Glutamatergic neuron (in vitro differentiated cells): ENCODE measurements at places on chromosomes 3 and 15. TPM values are rescaled to one million over a fixed set of nuclear protein-coding genes. Genes with fewer than 3 reads are reported as not detected.

- no peak overlapping the region for H3K27ac ChIP-seq
- H3K27me3 ChIP-seq, result peaks cover 2% of the 10 kb centered on the region
- no peaks in the 10 kb centered on the region for H3K36me3 ChIP-seq
- peaks cover 6% of the 10 kb centered on the region for H3K4me1 ChIP-seq
Observed at GRCh38 chr15:48887144-48887543, 9.2 kb downstream of the EID1 start.

Gene SUCNR1
- total RNA-seq, result not detected

Gene CD86
- not detected for total RNA-seq

- H3K27ac ChIP-seq, result no peak overlapping the region
- peaks cover 3% of the 10 kb centered on the region for H3K27me3 ChIP-seq
- no peaks in the 10 kb centered on the region for H3K36me3 ChIP-seq
- H3K4me3 ChIP-seq, result no peak overlapping the region
- H3K4me1 ChIP-seq, result no peaks in the 10 kb centered on the region
Observed at GRCh38 chr3:111608383-111608782, 13.2 kb upstream of the ZBED2 start.

DNA sequence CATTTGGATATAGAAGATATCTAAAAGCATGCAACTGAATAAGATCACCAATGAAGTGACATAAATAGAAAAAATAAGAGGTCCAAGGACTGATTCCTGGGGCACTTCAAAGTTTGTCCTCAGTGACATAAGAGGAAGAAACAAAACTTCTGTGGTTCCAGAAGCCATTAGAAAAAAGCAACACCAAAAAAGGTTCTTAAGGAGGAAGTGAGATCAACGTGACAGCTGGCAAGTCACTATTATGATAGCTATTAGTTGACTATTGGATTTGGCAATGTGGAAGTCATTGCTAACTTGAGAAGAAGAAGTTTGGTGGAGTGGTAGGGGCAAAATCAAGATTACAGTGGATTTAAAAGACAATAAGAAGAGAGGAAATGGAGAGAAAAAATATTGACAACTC is 1098.3 kb downstream of the NAALADL2 start:
- no peaks in the 10 kb centered on the region for H3K27me3 ChIP-seq
- peaks cover 3% of the 10 kb centered on the region for H3K4me1 ChIP-seq
- no peak for DNase-seq

DNA sequence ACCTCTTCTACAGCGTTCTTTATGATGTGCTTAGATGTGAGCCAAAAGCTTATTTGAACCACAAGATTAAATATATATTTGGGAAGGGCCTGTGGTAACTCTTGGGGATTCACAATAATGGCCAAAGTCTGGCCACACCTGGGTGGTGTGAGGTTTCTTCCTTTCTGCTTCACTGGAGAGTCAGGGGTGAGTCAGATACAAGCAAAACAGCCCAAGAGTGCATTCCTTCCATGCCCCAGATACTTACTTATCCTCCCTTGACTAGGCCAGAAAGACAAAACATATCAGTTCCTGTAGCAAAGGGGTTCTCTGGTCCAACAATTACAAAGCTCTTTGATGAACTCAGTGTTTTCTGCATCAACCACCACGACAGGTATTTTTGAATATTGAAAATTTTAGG is 941 bp downstream of the ZBED2 start:
- H3K27me3 ChIP-seq, result no peaks in the 10 kb centered on the region
- no peaks in the 10 kb centered on the region for H3K36me3 ChIP-seq
- H3K27ac ChIP-seq, result no peak overlapping the region
- no peaks in the 10 kb centered on the region for H3K4me1 ChIP-seq
- DNase-seq, result no peak

Gene GOLGA8S
- not detected for total RNA-seq

Gene FBXL2
- total RNA-seq, result 21.4 TPM

Gene BCL2A1
- total RNA-seq, result not detected

GRCh38 chr3:49701388-49702077 is 12.2 kb downstream of the RNF123 start:
- peaks cover 5% of the 10 kb centered on the region for H3K27me3 ChIP-seq
- H3K27ac ChIP-seq, result no peak overlapping the region
- H3K4me3 ChIP-seq, result no peak overlapping the region

DNA sequence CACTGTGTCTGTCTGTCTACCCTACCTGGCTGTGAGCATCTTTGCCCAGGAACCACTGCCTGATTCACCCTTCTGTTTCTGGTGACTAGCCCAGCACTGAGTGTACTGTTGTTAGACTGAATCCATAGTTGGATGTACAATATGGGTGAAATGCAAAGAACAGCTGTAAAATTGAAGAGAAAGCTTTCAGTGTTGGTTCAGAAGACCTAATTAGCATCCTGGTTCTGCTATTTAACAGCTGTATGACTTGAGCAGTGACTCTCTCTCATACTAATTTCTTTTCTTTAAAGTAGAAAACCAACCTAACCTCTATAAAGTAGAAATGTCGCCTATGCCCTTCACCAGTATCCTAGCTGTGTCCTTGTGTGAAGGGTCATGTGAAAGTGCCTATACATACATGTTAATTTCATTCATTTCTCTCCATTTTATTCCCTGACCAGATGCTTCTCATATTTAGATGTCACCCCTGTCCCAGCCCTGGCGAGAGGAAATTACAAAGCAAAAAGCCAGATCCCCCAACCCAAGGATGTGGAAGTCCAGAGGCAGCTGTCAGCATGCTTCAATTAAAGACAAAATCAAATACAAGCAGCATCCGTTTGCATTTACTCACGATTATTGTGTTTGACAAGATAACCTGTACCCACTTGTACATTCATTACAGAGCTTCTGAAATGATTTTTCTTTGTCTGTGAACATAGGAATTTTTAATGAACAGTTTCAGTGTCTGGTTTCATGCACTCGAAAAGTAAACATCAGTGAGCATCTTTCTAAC is 305.7 kb upstream of the ICE2 start:
- H3K27me3 ChIP-seq, result no peaks in the 10 kb centered on the region
- no peak for DNase-seq
- H3K4me1 ChIP-seq, result peaks cover 10% of the 10 kb centered on the region

- peak overlapping the region; percentile 72 for H3K27ac ChIP-seq
- H3K27me3 ChIP-seq, result peaks cover 4% of the 10 kb centered on the region
- H3K36me3 ChIP-seq, result peaks cover 5% of the 10 kb centered on the region
- H3K4me3 ChIP-seq, result peak overlapping the region; percentile 50
- DNase-seq, result peak; percentile 62
Observed at GRCh38 chr3:129560911-129561594, 18.1 kb downstream of the H1-8 start.

DNA sequence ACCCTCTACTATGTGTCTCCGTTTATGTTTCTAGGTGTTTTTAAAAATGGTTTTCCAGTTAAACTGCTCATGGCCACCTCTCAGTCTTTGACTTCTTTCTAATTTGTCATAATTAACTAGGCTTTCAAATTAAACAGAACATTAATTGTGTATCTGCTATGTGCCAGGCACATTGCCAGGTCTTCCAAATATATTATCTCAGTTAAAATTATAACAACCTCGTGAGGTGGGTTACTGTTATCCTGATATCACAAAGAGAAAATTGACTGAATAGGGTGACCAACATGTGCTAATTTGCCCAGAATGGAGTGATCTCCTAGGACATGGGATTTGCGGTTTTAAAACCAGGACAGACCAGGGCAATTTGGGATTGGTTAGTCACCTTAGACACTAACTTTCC is 222.4 kb upstream of the TLE3 start:
- no peak overlapping the region for H3K4me3 ChIP-seq
- H3K4me1 ChIP-seq, result peaks cover 12% of the 10 kb centered on the region
- H3K36me3 ChIP-seq, result no peaks in the 10 kb centered on the region
- peaks cover 2% of the 10 kb centered on the region for H3K27me3 ChIP-seq
- H3K27ac ChIP-seq, result no peak overlapping the region
- no peak for DNase-seq

DNA sequence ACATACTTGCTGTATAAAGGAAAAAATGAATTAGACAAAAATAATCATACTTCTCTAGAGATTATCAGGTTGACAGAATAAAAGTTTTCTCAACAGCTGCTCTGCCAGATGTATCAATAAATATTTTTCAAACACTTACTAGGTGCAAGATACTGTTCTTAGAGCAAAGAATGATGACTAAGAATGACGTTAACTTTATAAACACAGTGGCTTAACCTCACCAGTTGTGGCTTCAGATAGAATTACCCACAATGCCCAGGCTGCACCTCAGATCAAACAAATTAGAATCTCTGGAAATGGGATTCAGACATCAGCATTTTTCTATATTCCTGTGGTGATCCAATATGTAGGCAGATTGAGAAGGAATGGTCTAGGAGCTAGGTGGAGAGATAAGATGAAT is 422.4 kb upstream of the ATP11B start:
- H3K27ac ChIP-seq, result no peak overlapping the region
- no peaks in the 10 kb centered on the region for H3K27me3 ChIP-seq
- no peaks in the 10 kb centered on the region for H3K36me3 ChIP-seq
- no peak for DNase-seq
- no peaks in the 10 kb centered on the region for H3K4me1 ChIP-seq

Gene TPRG1
- 1.3 TPM for total RNA-seq

DNA sequence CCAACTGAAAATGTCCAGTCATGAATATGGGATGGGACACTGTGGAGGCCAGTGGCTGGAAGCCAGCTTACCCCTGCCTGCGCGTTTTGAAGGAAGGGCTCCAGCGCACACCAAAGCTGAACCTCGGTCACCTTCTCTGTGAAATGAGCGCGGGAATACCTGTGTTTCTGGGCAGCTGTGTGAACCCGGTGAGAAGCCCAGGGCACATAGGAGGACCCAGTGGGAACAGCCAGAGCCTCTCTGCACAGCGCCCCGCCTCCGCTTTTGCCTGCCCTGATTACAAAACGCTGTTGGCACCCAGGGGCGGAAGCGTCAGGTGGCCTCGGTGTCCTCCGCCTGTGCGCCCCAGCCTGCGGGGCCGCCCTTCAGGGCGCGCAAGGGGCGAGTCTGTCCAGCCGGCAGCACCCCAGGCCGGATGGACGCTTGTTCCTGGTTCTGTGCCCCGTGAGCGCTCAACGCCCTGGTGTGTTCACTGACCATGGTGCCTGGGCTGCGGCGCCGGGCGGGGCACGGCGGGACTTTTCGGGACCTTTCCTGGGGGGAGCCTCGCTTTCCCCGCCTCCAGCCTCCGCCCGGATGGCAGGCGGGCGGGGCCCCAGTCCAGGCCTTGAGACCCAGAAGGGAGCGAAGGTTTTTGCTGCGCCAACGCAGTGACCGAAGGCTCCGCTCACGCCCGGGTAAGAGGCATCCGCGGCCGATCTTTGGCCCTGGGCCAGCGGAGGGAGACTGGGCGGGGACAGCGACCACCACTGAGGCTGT is at the start of gene SQOR:
Gene SQOR, plus strand, starts transcription at position 598 of the 759 bp plus-strand sequence. CDS start 23,895 bp downstream, outside the sequence.
- H3K27me3 ChIP-seq, result peaks cover 6% of the 10 kb centered on the region

- peaks cover 3% of the 10 kb centered on the region for H3K27me3 ChIP-seq
- H3K27ac ChIP-seq, result no peak overlapping the region
- H3K36me3 ChIP-seq, result no peaks in the 10 kb centered on the region
- no peak for DNase-seq
Observed at GRCh38 chr15:61091289-61091616, 137.8 kb downstream of the RORA start.

GRCh38 chr3:63060412-63060811 is 185.2 kb upstream of the CADPS start:
- H3K4me3 ChIP-seq, result no peak overlapping the region
- H3K27ac ChIP-seq, result no peak overlapping the region
- no peaks in the 10 kb centered on the region for H3K4me1 ChIP-seq
- no peak for DNase-seq
- H3K27me3 ChIP-seq, result no peaks in the 10 kb centered on the region
- H3K36me3 ChIP-seq, result no peaks in the 10 kb centered on the region

DNA sequence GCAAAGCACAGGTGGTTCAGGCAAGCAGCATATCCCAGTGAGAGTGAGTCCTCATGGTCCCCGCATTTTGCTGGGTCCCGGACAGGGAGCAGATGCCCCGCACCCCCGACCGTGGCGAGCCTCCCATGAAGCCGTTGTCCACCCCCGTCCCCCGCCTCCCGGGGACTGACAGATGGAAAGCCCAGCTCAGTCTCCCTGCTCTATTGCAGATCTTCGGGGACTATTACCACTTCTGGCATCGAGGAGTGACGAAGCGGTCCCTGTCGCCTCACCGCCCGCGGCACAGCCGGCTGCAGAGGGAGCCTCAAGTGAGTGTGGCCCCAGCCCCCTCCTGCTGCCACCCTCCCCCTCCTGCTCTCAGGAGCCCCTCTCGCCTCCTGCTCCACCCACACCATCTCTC is 7.7 kb downstream of the FURIN start:
- DNase-seq, result no peak
- H3K27ac ChIP-seq, result no peak overlapping the region
- H3K4me1 ChIP-seq, result peaks cover 9% of the 10 kb centered on the region
- no peaks in the 10 kb centered on the region for H3K36me3 ChIP-seq

DNA sequence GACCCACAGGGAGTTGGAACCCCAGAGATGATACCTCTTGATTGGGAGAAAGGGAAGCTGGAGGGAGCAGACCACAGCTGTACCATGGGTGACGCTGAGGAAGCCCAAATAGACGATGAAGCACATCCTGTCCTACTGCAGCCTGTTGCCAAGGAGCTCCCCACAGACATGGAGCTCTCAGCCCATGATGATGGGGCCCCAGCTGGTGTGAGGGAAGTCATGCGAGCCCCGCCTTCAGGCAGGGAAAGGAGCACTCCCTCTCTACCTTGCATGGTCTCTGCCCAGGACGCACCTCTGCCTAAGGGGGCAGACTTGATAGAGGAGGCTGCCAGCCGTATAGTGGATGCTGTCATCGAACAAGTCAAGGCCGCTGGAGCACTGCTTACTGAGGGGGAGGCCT is 201.1 kb downstream of the AKAP13 start:
- DNase-seq, result no peak
- peaks cover 16% of the 10 kb centered on the region for H3K27me3 ChIP-seq
- no peaks in the 10 kb centered on the region for H3K36me3 ChIP-seq
- peak overlapping the region; percentile 66 for H3K4me3 ChIP-seq

GRCh38 chr3:4977001-4977852 is 2.0 kb upstream of the BHLHE40 start:
- peak overlapping the region; percentile 85 for H3K4me3 ChIP-seq
- DNase-seq, result no peak
- no peaks in the 10 kb centered on the region for H3K36me3 ChIP-seq
- H3K4me1 ChIP-seq, result peaks cover 2% of the 10 kb centered on the region
- no peak overlapping the region for H3K27ac ChIP-seq

DNA sequence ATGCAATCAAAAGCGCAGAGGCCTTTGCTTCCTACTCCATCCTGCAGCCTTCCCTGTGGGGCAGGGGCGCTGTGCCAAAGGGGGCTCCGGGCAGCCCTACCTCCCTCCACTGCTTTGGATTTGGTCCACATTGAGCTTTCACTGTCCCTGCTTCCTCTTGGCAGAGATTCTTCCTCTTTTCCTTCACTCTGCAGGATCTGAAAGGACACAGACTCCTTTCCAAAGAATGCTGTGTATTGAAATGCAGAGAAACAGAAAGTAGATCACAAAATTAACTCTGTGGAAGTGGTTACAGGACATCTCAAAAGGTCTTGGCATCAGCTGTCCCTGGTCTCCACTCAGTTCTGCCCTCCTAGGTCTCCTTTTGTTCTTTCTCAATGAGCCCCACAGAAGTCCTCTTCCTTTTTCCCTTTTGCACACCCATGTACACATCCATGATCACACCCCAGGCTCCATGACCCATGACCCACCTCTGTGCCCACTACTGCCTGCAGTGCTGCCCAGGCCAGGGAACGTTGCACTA is 64.1 kb downstream of the CCR1 start:
- H3K36me3 ChIP-seq, result no peaks in the 10 kb centered on the region
- no peak overlapping the region for H3K4me3 ChIP-seq
- DNase-seq, result no peak
- no peaks in the 10 kb centered on the region for H3K27me3 ChIP-seq
- H3K4me1 ChIP-seq, result no peaks in the 10 kb centered on the region

GRCh38 chr3:182937293-182938051 is 42.9 kb downstream of the DCUN1D1 start:
- no peak for DNase-seq
- H3K4me1 ChIP-seq, result no peaks in the 10 kb centered on the region
- no peaks in the 10 kb centered on the region for H3K27me3 ChIP-seq
- H3K27ac ChIP-seq, result no peak overlapping the region
- no peak overlapping the region for H3K4me3 ChIP-seq
- no peaks in the 10 kb centered on the region for H3K36me3 ChIP-seq

Gene FSIP1
- total RNA-seq, result 1.5 TPM
